ENCODE measurements at places on chromosomes 3 and 15.

- DNase-seq, result no peak
Observed at GRCh38 chr3:12944413-12944812, 103.0 kb upstream of the RPL32 start.

GRCh38 chr3:100760377-100760776, 51.1 kb downstream of the TFG start:
- DNase-seq, result no peak

DNA sequence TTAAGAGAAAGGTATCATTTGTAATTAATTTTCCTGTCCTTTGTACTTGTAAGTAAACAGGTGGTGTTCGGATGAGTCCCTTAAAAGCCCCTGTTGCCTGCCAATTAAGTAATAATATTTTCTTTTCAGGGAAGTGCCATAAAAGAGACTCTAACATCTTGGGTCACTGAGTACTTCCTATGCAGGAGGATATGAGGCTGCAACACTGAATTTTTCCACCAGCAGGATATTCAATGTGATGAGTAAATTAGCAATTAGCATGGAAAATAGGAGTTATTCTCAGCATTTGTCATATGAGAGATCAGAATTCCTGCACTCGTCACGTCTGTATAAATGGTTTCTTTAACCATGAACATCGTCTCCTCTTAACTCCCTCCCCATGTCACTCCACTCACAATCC, 45.4 kb downstream of the WWTR1 start:
- DNase-seq, result no peak

DNA sequence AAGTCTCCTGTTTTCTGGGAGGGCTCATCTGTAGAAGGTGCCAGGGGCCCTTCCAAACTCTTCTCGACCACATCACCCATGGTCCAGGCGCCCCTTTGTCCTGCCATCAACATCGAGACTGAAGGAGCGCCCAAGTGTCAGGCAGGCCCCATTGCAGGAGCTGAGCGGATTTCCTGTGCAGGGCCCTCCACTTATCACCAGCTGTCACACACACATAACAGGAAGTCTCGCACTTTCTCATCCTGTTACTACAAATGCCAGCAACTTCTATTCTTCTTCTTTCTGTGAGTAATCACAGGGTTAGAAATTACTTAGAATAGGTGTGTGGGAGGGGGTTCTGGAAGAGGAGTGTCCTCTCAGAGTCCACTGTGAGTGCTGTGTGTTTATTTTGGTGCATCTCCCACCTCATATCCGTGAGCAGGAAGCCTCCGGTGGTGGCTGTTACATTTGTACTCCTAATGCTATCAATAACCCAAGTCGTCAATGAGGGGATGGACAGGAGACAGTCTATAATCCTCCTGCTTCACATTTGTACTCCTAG, at the start of gene KLHL6:
KLHL6 (minus strand) TSS at position 166 of the 541 bp plus-strand sequence; CDS start at position 113, 53 bp downstream.
- DNase-seq, result peak; percentile 46

DNA sequence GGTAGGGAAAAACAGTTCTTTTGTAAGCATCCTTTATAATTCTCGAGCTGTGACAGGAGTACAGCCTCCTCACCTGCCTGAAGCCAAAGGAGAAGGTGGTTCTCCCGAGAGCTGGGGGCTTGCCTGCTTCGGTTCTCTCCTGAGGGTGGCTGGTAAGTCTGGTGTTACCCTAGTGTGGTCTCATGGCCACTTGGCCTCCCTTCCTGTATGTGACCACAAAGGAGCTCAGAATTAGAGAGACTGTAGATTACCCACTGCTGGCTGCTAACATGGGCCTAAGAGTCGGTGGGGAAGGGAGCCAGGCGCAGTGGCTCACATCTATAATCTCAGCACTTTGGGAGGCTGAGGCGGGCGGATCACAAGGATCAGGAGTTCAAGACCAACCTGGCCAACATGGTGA, 12.6 kb downstream of the PDHB start:
- DNase-seq, result no peak
